Suppressor macrophage treated with lipopolysaccharide for 1 hour (primary cell): ENCODE measurements at places on chromosomes 6 and 20.

DNA sequence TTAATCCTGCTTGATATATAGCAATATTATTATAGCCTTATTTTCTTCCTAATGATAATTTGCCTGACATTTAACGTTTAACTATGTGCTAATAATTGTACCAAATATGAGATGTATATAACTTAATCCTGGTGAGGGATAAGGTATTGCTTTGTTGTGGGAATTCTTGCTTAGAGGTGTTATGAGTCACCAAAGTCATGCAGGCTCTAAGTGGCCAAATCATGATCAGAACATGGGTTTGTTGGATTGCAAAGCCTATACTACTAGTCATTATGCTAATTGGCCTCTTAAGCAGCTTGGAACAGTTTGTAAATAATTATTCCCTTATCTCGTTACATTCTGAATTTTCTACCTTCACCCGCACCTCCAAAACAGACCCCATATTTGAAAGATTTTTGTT is 21.9 kb upstream of the C6orf141 start:
- DNase-seq, result no peak

GRCh38 chr20:33325350-33325749 is 42.3 kb downstream of the BPIFB1 start:
- no peak for DNase-seq

DNA sequence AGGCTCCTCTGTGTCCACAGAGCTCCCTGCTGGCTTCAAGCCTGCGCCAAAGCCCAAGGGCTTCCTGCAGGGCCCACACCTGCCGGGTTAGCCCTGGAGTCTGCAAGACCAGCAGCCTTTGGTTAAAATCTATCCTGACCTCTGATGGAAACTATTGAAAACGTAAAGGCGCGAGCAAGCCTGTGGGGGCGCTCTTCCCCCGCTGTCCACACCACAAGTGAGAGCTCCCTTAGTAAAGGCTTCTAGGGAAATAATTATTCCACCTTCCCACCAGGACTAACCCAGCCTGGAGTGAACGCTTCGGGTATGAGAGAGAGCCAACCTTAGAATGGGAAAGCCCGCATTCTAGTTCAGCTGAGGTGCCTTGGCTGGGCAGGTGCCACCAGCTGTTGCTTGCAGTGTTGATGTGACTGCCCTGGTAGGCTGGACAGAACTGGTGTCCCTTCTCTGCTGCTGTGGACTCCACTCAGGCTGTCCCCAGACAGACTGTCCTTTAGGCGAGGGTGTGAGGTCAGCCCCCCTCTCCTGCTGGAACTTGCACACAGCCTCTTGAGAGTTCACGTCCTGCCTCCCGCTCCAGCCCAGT is 68.7 kb downstream of the SYTL3 start:
- DNase-seq, result peak; percentile 24

GRCh38 chr6:42059743-42060142 is 9.4 kb downstream of the TAF8 start:
- DNase-seq, result no peak

DNA sequence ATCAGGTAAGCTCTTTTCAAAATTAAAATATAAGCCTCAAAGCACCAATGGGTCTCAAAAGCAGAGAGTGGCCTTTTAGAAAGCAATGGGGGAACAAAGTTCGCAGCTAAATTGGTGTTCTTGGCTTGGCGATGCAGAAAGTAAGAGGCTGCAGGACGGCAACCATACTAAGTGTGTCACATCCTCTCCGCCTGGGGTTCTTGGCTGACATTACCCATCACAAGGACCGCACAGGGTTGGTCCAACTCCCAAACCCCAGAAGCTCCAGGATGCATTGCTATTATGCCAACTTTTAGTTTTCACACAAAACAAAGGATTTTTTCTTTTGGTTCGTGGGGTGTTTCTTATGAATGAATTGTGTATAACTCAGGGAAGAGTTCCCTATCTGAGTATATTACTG is 124.8 kb downstream of the PRKN start:
- DNase-seq, result no peak

GRCh38 chr6:167485186-167485978 is 160.5 kb downstream of the TTLL2 start:
- peak; percentile 38 for DNase-seq

- DNase-seq, result no peak
These were observed 29.6 kb upstream of the NOL4L start for GRCh38 chr20:32614772-32615171.

- DNase-seq, result peak; percentile 1
These were observed 1055.1 kb upstream of the GJE1 start for GRCh38 chr6:141077355-141078333.

DNA sequence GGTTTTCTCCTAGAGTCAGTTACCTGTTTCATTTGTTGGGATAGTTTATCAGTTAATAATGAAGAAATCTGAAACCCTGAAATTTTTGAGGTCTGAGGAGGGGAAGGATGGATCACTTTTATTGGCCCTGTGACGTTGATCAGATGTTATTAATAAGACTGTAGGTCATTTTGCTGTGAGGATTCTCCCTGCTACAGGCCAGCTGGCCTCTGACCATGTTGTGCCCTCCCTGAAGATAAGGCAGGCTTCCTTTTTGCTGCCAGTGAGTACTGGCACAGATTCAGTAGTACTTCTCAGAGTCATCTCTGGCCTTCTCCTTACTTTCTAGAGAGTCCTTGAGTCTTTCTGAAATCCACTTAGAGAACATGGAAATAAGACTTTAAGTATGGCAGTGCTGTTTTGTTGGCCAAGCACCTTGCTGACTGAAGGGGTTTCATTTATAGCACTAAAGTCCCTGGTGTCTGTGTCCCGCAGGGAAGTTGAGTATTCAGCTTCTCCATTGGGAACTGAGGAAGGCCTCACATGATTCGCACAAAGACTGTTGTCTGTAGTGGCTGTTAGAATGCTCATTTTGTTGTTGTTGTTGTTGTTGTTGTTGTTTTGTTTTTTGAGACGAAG is 202.6 kb downstream of the DTNBP1 start:
- DNase-seq, result no peak

GRCh38 chr6:33271117-33271467 is 584 bp downstream of the VPS52 start:
- no peak for DNase-seq

GRCh38 chr6:130783416-130784107 is 43.6 kb upstream of the SMLR1 start:
- DNase-seq, result no peak

GRCh38 chr20:17845701-17846475 is 122.7 kb downstream of the SNX5 start:
- no peak for DNase-seq

GRCh38 chr6:141464490-141464889 is 668.2 kb upstream of the GJE1 start:
- no peak for DNase-seq

DNA sequence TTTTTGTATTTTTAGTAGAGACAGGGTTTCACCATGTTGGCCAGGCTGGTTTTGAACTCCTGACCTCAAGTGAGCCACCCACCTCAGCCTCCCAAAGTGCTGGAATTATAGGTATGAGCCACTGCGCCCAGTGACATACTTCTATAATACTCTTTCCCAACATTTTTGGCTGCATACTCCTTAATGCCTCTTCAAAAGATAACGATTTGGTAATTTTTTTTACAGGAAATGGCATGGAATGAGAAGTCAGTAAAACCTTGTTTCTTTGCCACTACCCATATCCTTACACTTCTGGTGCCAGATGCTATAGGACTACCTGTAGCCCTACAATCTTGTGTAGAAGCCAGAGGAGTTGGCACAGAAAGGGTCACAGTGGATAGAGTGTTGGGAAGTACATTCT is 41.4 kb upstream of the SGK1 start:
- no peak for DNase-seq

DNA sequence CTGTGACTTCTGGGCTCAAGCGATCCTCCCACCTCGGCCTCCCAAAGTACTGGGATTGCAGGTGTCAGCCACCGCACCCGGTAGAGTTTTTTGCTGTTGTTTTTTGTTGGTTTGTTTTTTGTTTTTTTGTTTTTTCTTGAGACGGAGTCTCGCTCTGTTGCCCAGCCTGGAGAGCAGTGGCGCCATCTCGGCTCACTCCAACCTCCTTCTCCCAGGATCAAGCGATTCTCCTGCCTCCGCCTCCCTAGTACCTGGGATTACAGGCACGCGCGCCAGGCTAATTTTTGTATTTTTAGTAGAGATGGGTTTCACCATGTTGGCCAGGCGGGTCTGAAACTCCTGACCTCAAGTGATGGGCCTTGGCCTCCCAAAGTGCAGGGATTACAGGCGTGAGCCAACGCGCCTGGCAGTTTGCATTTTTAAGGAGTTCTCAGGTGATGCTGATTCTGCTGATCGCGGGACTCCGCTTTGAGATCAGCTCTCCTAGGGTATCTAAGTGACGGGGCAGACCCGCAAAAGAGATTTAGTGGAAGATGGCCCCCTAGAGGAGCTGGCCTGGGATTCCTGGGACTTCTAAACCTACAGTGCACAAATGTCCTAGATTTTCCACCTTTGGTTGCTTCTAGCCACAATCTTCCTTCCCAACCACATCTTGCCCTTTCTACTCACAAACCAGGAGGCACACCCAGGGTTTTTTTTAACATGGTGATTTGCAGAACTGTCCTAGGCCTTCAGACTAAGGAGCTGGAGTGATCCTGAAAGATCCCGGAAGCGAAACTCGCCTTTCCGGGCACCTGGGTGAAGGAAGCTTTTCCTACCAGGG is 45.2 kb downstream of the DPPA5 start:
- no peak for DNase-seq

DNA sequence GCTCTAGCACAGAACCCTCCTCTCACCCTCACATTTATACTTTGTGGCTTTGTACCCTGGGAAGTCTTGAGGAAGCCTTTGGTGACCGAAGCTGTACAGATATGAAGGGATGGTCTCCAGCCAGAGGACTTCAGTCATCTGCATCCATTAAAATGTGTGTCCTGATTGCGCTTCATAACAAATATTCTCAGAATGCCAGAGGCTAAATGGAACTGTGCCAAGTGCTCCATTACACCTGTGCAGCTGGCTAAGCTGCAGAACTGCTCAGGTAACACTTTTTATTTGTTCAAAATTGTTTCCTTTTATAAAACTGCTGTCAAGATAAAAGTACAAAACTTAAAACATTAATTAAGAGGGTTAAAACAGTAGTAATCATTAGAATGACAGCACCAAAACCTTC is 22.3 kb downstream of the TPBG start:
- no peak for DNase-seq

DNA sequence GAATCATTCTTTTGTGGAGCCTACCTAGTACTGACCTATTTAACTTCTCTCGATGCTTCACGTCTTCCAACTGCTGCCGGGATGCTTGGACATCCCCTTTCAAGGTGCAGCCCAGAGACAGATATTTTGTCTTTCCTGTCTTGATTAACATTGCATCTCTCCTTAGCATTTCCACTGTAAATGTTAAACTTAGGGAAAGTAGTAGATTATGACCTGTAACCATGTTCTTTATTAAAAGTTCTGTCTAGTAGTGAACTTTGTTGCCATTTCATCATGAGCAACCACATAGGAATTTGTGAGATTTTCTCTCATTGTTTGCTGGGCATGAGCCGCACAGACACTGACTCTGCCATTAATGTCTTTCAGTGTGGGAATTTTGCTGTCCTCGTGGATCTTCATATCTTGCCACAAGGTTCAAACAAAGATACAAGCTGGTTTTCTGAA is 117.9 kb downstream of the JAG1 start:
- no peak for DNase-seq

GRCh38 chr6:75876152-75876551 is 127.1 kb downstream of the MYO6 start:
- no peak for DNase-seq

- DNase-seq, result peak; percentile 16
These were observed at the start of gene LIME1 for GRCh38 chr20:63735859-63736718. LIME1 (plus strand) TSS chr20:63736664; CDS start chr20:63737550, 886 bp downstream.

GRCh38 chr6:139754898-139755775 is 380.7 kb upstream of the CITED2 start:
- DNase-seq, result no peak

DNA sequence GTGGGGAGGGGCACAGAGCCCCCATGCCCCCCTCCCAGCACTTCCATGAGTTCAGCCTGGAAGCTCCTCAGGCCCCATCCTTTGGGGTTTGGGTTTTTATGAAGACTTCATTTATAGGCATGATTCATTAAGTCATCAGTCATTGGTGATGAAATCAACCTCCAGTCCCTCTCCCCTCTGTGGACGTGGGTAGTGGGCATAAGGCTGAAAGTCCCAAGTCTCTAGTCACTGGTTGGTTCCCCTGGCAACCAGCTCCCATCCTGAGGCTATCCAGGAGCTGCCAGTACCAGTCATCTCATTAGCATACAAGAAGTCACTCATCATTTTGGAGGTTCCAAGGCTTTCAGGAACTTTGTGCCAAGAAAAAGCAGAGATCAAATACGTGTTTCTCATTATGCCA is 9.2 kb downstream of the TGM3 start:
- DNase-seq, result peak; percentile 52

GRCh38 chr6:49463612-49463967 is 420 bp downstream of the CENPQ start:
- DNase-seq, result no peak

- DNase-seq, result no peak
These were observed 62.1 kb upstream of the BHLHE23 start for GRCh38 chr20:63068711-63069367.

- DNase-seq, result no peak
These were observed 127.8 kb downstream of the CD109 start for GRCh38 chr6:73823832-73824231.

GRCh38 chr6:166419286-166419685 is 36.5 kb upstream of the MPC1 start:
- no peak for DNase-seq

DNA sequence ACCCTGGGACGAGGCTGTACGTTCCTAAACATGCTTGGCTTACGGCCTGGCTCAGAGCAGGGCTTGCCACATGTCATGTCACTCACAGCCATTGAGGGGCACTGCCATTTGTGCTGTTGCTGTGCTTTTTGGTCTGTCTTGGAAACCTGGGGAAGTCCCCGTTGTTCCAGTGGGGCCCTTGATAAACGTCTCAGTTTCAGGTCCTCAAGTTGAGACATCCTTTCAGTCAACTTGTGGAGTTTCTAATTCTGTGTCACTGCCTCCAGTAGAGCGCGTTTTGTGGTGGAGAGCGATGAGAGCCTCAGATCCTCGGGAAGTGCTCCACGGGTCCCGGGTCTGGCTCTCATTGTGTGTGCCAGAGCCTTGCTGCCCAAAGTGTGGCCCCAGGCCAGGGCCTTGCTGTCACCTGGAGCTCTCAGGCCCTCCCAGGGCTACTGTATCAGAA is 43.0 kb upstream of the CCR6 start:
- DNase-seq, result peak; percentile 69

DNA sequence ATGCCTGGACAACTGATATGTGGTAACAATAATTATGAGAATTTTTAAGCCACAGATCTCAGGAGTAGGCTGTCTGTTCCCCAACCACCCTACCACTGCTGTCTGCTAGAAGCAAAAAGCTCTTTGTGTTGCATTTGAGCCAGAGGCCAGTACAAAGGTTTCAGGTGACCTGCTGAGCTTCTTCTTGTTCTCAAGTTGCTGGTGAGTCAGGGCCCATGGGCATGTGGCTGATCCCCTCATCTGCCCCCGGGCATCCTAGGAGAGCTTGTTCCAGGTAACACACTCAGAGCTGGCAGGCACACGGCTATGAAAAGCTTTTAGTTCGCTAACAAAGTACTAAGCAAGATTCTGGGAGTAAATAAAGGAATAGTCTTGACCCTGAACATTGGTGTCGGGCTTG is 285.3 kb downstream of the CDC5L start:
- DNase-seq, result no peak
